ENCODE measurements at places on chromosomes 6 and 20. TPM values are rescaled to one million over a fixed set of nuclear protein-coding genes. Genes with fewer than 3 reads are reported as not detected.

TBXT gene
- not detected for total RNA-seq

ABHD16B gene
- not detected for total RNA-seq

ADTRP gene
- 0.22 TPM for total RNA-seq

ATP6V1G2 gene
- total RNA-seq: 1.4 TPM

SRSF12 gene
- total RNA-seq: 2.8 TPM

BTNL2 gene
- total RNA-seq: not detected

PBOV1 gene
- not detected for total RNA-seq

EPB41L1 gene
- 14.3 TPM for total RNA-seq

All from muscle of leg (tissue), 16 donors.